ENCODE measurements at places on chromosomes 5 and 9.

DNA sequence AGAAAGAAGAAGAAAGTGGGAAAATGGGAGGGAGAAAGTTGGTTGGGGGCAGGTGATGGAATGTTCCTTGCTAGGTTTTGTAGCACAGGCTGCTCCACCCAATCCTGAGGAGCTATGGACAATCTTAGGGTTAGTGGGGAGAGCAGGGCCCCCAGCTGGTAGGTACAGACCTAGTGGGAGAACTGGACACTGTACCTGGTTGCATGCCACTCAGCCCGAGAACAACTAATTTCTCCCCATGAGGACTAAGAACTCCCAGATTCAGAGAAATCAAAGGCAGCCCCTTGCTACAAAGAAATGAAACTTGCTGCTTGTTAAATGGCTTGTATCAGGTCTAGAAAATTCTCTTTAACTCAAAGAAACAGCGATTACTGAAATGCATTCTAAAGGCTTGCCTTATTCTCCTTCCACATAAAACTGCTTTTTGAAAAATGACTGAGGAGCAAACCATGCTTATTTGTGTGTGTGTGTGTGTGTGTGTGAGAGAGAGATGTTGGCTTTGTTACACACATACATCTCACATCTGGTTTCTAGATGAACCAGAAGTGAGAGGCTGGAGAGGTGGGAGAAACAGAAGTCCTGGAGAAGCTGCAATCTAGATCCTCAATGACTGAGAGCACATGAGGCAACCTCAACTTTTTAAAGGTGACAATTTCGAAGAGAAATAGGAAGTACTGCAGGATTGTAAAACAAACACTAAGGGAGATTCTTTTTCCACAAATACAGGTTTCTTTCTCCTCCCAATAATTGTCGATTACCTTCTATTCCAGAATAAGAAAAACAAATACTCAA lies 28.9 kb downstream of the FYB1 start:
- no peak for DNase-seq

- no peak for DNase-seq
These were observed 40.7 kb upstream of the LCP2 start for GRCh38 chr5:170338291-170338690.

GRCh38 chr5:67246108-67246507 lies 49.5 kb upstream of the CD180 start:
- no peak for DNase-seq

- DNase-seq = no peak
These were observed 8.7 kb upstream of the JAKMIP2 start for GRCh38 chr5:147791181-147791580.

DNA sequence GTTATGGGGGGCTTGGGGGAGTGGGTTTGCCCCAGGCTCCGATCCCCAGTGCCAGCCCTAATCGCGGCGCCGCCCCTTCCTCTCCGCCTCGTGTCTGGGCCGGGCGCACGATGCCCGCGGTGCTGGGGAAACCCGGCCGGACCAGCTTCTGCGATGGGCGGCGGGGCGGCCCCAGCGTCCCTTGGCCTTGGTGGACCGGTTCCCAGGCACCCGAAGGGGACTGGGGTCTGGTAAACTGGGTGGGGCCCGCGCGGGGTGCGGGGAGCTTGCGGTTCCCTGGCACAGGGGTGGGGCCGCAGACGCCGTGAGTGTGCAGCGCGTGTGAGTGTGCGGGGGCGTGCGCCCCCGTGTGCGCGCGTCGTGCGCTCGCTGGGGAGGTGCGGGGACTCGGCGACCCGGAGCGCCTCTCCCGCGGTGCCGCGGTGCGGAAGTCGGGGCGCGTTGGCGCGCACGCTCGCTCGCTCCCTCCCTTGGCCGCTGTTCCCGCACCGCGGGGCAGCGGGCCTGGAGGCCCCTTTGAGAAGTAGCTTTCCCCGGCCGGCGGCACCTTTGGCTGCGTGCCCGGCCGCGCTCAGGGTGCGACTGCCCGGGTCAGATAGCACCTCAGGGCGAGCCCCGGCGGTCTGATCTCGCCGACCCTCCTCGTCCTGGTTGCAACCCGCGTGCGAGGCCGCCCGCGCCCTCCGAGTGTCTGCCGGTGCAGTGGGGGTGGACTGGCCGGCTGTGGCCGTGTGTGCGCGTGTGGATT lies 568 bp downstream of the MACIR start:
- peak; percentile 68 for DNase-seq

DNA sequence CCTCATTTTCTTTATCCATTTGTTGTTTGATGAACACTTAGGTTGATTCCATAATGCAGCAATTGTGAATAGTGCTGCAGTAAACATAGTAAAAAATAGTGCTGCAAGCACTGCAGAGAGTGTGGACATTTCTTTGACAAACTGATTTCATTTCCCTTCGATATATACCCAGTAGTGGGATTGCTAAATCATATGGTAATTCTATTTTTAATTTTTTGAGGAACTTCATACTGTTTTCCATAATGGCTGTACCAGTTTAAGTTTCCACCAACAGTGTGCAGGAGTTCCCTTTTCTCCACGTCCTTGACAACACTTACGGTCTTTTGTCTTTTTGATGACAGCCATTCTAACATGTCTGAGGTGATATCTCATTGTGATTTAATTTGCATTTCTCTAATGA lies 138.2 kb upstream of the PLPPR1 start:
- no peak for DNase-seq

GRCh38 chr5:177124486-177124991 lies 9.0 kb upstream of the NSD1 start:
- no peak for DNase-seq

DNA sequence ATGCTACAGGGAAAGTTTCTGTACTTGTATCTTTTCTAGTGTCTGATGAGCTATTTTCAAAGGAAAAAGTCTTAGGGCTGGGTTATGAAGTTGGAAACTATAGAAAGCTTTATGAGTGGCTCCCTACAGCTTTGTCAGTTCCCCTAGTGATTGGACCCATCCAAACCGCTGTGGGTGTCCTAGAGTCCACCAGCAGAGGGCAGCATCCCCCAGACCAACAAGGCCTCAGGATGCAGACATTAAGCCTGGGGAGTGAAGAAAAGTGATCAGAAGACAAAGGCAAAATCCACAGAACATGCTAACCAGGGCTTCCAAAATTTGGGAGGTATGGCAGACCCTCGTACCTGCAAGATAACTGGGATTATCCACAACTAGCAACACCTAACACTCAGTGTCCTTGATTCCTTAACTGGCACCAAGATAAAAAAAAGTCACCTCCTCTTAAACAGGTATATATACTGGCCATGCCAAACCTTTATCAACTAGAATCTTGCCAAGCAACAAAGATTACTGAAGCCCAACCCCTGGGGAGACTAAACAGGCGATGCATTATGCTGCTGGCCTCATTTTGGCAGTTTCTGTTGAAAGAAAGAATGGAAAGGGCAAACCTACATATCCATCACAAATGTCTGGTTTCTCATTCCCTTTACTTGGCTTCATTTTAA lies 110.4 kb upstream of the NR5A1 start:
- DNase-seq = peak; percentile 63

GRCh38 chr5:176943816-176944215 lies 44.7 kb upstream of the HK3 start:
- DNase-seq = no peak

GRCh38 chr5:149379177-149379761 lies at the start of gene IL17B:
TSS of gene IL17B (minus strand) at chr5:149379292. CDS start at chr5:149379225, 67 bp downstream.
- no peak for DNase-seq

- DNase-seq = no peak
These were observed 165.5 kb downstream of the C9orf50 start for GRCh38 chr9:129455151-129455995.

GRCh38 chr5:142015781-142016533 lies 3.1 kb upstream of the GNPDA1 start:
- no peak for DNase-seq

DNA sequence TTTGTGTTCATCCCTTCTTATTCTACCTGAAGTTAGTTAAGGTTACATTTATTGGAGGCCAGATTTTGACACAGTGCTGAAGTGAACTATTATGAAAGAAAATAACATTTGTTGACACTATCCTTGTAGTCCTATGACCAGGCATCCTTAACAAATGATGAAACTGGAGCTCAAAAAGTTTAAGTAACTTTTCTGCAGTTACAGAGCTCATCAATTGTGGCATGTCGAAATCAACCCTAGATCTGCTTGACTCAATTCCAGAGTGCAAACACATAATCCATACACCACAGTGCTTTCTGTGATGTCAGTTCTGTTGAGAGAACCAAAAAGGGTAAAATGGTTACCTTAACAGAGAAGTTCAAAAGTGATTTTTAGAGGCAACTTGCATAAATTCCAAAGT lies 28.6 kb downstream of the KCNN2 start:
- DNase-seq = no peak

- no peak for DNase-seq
These were observed 17.4 kb downstream of the TRIM32 start for GRCh38 chr9:116704470-116704869.

DNA sequence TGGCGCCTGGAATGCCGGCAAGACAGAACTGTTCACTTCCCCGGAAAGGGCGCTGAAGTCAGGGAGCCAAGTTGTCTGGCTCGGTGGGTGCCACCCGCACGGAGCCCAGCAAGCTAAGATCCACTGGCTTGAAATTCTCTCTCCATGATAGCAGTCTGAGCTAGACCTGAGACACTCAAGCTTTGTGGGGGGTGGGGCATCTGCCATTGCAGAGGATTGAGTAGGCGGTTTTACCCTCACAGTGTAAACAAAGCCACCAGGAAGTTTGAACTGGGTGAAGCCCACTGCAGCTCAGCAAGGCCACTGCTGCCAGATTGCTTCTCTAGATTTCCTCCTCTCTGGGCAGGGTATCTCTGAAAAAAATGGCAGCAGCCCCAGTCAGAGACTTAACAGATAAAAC lies 277.4 kb downstream of the SLCO4C1 start:
- peak; percentile 26 for DNase-seq

GRCh38 chr5:68303754-68304420 lies 88.3 kb downstream of the PIK3R1 start:
- DNase-seq = no peak

DNA sequence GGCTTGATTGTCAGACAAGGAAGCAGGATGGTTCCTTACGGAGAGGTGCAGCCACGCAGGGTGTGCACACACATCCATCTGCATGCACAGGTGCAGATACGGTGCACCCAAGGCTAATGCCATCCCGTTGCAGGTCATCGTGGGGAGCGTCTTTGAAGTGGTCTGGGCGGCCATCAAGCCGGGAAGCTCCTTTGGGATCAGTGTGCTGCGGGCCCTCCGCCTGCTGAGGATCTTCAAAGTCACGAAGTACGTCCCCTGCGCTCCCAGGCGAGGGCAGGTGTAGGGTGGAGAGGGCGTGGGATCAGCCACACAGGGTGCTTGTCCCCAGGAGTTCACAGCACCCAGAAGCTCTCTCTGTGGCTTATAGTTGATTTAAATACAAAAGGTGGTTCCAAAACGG lies 106.4 kb downstream of the CACNA1B start:
- no peak for DNase-seq

DNA sequence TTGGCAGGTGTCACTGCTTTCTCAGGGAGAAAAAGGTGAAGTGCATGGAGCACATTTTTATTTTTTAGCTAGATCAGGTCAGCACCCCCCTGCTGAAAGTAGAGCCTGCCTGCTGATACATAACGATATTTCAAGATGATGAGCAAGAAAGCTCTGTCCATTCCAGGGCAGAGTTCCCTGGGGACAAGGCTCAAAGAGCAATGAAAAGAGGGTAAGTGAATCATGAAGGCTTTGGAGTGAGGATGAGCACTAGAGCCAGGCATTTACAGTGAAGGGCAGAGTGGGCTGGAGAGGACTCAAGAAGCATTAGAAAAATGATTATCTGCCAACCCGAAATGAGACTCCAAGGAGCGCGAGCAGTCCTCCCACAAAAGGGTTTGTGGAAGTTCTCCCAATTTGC lies 345.7 kb downstream of the TLE4 start:
- no peak for DNase-seq

- DNase-seq = no peak
These were observed 14.4 kb upstream of the SCGB3A1 start for GRCh38 chr5:180605554-180606214.

DNA sequence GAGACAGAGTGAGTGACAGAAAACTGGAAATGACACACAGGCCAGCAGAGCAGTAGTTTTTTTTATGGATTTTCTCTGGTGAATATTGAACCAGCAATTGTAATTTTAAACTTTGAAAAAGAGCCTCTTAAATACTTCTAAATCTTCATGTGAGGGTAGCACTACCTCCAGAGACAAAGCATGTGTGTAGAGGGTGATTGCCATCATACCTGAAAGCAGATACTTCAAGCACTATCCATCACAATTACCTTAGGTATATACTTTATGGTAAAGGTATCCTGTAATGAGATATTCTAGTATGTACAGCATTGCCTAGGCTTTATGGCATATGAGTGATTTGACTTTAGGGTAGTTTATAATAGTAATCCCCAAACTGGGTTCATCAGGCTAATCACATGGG lies 3.4 kb upstream of the EBF1 start:
- DNase-seq = no peak

GRCh38 chr5:35789732-35790456 lies 66.8 kb upstream of the IL7R start:
- DNase-seq = no peak

DNA sequence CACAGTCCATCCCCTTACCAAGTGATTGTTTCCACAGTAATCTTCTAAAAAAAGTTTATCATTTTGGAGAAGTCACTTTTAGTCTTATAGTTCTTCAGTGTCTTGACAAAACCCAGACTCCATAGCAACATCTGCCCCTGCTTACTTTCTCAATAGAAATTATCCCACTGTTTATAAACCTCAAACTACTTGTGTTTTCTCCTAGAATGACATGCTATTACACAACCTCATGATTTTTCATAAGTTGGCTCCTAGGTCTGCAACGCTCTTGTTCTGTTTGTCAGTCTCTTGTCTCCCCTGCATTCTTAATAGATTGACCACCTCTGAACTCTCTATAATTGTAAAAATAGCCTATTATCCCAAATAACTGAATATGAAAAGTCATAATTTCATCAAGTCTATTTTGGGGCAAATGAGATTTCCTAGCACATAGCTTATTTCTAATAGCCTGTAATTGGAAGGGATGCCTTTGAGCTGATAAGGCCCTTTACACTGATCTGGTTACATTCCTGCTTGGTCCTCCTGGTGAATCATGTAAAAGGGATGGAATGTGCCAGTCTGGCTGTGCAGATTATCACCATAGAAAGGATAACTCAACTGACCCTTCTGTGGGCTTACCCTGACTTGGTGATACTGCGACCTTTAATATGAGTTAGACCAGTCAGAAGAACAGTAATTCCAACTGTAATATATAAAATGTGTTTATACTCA lies 69.6 kb downstream of the CHSY3 start:
- no peak for DNase-seq

DNA sequence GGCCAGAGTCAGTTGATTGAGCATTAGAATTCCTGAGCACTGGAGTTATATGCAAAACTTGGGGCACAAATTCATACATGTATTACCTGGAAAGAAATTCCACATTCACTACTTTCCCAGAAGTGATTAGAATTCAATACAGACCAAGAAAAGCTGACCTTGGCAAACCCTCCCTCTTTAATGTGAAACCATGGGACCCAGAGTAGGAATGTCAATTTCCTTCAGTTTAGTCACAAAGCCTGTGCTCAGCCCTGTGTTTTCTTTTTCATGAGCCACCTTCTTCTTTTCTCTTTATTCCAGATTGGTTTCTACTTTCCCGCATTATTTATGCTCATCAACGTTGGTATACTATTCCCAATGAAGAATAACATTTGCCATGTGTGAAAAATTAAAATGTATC lies 420.2 kb downstream of the CDH12 start:
- DNase-seq = no peak

- no peak for DNase-seq
These were observed 43.5 kb upstream of the DNAH5 start for GRCh38 chr5:13987843-13988464.

All from RWPE2 (cell line).